ENCODE measurements at places on chromosomes 2 and 18. TPM values are rescaled to one million over a fixed set of nuclear protein-coding genes. Genes with fewer than 3 reads are reported as not detected.

MYL1 gene
- not detected for total RNA-seq

OSR1 gene
- not detected for total RNA-seq

ALMS1 gene
- total RNA-seq = 19.2 TPM

SERPINB10 gene
- not detected for total RNA-seq

ZSCAN30 gene
- 24.2 TPM for total RNA-seq

MOGAT1 gene
- total RNA-seq = not detected

GULP1 gene
- not detected for total RNA-seq

DSEL gene
- 0.09 TPM for total RNA-seq

TANC1 gene
- 1.1 TPM for total RNA-seq

GFPT1 gene
- 31.0 TPM for total RNA-seq

PIEZO2 gene
- total RNA-seq = not detected

RBM44 gene
- total RNA-seq = 0.94 TPM

GTF2A1L gene
- total RNA-seq = not detected

ANKRD53 gene
- 0.14 TPM for total RNA-seq

ALS2 gene
- total RNA-seq = 12.4 TPM

ABHD3 gene
- total RNA-seq = 14.3 TPM

SLC5A7 gene
- not detected for total RNA-seq

NAT8 gene
- total RNA-seq = not detected

ATP8B1 gene
- total RNA-seq = not detected

MYCN gene
- 0.28 TPM for total RNA-seq

LAMA3 gene
- total RNA-seq = 0.09 TPM

MTX2 gene
- total RNA-seq = 22.6 TPM

CFAP65 gene
- not detected for total RNA-seq

GPR55 gene
- 3.6 TPM for total RNA-seq

CHRNG gene
- total RNA-seq = not detected

AQP12B gene
- total RNA-seq = not detected

SCYGR4 gene
- not detected for total RNA-seq

HAAO gene
- total RNA-seq = 1.2 TPM

METAP1D gene
- 6.0 TPM for total RNA-seq

SLC9A4 gene
- total RNA-seq = not detected

NYAP2 gene
- total RNA-seq = not detected

ASXL3 gene
- not detected for total RNA-seq

MTCL1 gene
- 0.35 TPM for total RNA-seq

C2orf66 gene
- 0.25 TPM for total RNA-seq

PDCD1 gene
- total RNA-seq = 37.2 TPM

TYMS gene
- 331 TPM for total RNA-seq

VWA3B gene
- not detected for total RNA-seq

BOLL gene
- total RNA-seq = not detected

NCOA1 gene
- total RNA-seq = 29.3 TPM

IL36A gene
- total RNA-seq = not detected

SP5 gene
- total RNA-seq = 0.37 TPM

APLF gene
- total RNA-seq = 2.5 TPM

UGT1A5 gene
- total RNA-seq = not detected

DNAH6 gene
- total RNA-seq = 1.1 TPM

NHEJ1 gene
- total RNA-seq = 20.7 TPM

TMEM178A gene
- 0.39 TPM for total RNA-seq

AAMP gene
- 49.7 TPM for total RNA-seq

PLEKHM3 gene
- 5.2 TPM for total RNA-seq

HES6 gene
- total RNA-seq = 4.0 TPM

DAPL1 gene
- total RNA-seq = not detected

CDH20 gene
- total RNA-seq = 0.05 TPM

SERPINB2 gene
- not detected for total RNA-seq

ARHGAP15 gene
- total RNA-seq = 64.3 TPM

MAP3K19 gene
- total RNA-seq = not detected

SLC14A1 gene
- total RNA-seq = 1.3 TPM

ABCG5 gene
- not detected for total RNA-seq

ZNF519 gene
- total RNA-seq = 16.3 TPM

SOX11 gene
- not detected for total RNA-seq

WNT10A gene
- total RNA-seq = 6.0 TPM

PPP1R1C gene
- total RNA-seq = not detected
